Natural killer cell (primary cell): ENCODE measurements at places on chromosomes 1 and 21. TPM values are rescaled to one million over a fixed set of nuclear protein-coding genes. Genes with fewer than 3 reads are reported as not detected.

The OR10T2 gene
- total RNA-seq = not detected

The NPHS2 gene
- total RNA-seq = not detected

The ALX3 gene
- total RNA-seq = not detected

The PRR9 gene
- total RNA-seq = not detected

The BARHL2 gene
- not detected for total RNA-seq

The TSTD1 gene
- 34.3 TPM for total RNA-seq
